ENCODE measurements at places on chromosomes 4 and X.

DNA sequence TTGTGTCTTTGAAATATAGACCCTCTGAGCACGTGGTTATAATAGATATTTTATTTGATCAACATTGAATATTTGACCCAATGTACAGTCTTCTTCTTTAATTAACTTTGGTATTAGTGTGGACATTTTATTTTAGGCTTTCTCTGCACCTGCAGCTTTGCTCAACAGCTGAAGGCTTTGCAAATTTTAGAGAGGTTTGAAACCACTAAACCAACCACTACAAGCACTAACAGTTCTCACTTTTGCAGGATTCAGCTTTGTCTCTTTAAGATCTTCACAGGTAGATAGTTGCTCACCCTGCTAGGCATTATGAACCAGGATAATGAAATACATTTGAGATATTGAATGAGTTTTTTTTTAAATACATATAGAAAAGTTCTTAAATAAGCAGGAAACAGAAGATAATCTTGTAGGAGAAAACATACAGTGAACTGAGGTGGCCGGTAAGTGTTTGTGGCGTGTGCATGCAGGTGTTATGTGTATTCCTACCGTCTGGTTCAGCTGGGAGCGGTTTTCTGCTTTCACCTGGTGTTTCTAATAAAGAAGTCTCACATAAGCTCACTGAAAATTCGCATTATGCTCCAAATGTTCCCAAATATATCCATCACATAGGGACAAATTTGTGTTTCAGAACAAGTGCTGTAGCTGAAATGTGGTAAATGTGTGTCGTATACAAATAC, 1508.3 kb upstream of the TENM3 start:
- DNase-seq = no peak

DNA sequence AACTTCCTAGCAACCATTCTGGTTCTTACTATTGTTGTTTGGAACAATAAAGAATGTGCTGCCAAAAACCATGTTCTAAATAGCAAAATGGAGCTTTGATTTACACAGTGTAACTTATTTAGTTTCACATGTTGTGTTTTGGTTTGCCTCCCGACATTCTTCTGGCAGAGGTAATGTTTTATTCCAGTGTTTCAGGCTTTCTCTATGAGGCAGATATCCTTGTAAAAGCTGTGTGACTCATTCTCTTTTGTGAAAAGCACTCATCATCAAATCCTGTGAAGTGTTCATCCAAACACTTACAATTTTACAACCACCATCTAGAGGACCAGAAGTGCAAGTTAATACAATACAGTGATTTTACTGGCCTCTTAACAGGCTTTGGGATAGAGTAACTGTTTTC, 219.0 kb upstream of the GIMD1 start:
- DNase-seq = no peak

DNA sequence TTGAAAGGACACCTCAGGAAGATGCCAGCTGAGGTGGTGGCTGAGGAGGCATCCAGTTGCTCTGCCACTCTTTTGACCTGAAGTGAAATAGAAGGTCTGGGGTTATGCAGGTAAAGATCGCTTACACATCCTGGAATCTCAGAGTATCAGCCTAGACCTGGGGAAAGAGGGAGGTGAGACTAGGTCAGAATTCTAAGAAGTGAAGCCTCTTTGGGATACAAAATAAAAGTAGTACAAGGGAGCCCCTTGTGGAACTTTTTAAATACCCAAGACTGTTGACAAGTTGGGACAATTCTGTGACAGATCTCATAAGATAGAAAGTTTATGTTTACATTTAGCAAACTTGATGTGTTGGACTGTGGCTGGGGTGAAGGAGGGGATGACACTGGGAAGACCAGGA, 263.1 kb downstream of the SPRY1 start:
- no peak for DNase-seq

GRCh38 chr4:48243887-48244286, 25.8 kb downstream of the TEC start:
- DNase-seq = no peak

GRCh38 chr4:111263836-111264235, 641.0 kb upstream of the PITX2 start:
- no peak for DNase-seq

DNA sequence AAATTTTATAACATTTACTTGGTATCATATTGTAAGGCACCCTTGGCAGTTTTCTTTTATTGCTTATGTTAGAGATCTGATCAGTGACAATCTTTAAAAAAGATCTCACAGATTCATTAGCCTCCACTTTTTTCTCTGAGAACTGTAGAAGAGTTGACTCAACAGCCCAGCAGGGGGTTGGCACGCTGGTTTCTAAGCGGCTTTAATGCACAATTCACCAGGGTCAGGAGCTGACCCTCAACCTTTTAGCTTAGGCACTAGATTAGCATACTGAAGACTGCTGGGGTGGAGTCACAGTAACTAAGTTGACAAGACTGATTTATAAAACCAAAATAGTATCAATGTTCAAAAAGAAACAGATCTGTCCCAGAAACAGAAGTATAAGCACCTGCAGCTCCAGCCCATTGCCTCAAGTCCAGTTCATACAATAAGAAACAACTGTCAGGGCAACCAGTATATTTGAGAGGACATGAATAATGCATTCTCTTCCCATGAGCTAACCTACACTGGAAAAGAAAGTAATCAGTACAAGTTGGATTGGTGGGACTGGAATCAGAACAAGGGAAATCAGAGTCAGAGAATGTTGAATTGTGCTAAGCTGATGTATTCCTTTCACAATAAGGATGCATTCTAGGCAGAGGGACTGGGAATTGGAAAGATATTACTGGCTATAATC, 77.6 kb downstream of the PDE5A start:
- no peak for DNase-seq

- DNase-seq = no peak
These were observed 755 bp downstream of the ANKRD17 start for GRCh38 chr4:73257651-73258435.

DNA sequence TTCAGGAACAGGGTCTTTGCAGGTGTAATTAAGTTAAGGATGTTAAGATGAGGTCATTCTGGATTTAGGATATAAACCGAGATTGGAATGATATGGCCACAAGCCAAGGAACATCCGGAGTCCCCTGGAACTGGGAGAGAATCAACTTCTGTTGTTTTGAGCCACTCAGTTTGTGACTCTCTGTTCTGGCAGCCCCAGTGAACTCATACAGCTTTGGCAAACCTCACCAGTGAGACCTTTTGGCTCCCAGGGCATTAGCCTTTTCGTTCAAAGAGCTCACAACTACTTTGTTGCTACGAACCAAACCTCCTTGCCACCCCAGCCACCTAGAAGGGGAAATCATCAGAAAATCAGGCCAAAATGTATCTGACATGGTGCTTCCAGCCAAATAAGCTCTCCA, 80.4 kb downstream of the MTMR1 start:
- DNase-seq = no peak

DNA sequence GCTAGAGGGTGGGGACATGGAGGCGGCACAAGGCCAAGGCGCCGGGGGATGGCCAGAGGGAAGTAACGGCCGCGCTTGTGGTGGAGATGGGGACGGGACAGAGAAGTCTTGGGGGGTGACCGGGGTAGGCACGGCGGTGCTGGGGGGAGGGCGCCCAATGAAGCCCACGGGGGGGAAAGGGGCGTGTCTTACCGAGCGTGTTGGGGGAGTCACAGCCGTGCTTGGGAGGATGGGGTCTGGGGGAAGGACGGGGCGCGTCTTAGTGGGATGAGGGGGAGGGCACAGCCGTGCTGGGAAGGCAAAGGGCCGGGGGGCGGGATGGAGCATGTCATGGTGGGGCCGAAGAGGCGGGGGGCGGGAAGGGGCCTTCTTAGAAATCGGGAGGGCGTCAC, 952 bp downstream of the ARSD start:
- peak; percentile 19 for DNase-seq

GRCh38 chrX:105017641-105018040, 202.9 kb downstream of the TEX13A start:
- no peak for DNase-seq

DNA sequence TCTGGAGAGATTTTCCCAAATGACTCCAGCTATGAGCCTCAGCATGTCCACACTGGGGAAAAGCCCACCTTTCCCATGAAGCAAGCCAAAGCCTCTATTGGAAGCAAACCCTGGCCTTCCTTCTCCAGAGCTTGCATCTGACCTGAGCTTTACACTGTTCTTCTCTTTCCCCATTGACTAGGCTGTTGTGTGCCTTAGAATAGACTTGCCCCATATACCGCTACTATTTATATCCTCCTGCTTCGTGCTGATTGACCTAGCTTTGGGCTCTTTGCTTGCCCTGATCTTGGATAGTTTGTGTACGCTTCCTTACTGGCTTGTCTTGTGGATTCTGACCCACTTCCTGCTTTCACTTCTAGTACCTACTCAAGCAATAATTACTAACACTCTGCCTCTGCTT, 30.9 kb downstream of the FAM9B start:
- DNase-seq = no peak

- no peak for DNase-seq
These were observed 163.2 kb downstream of the CFAP299 start for GRCh38 chr4:80498725-80499124.

DNA sequence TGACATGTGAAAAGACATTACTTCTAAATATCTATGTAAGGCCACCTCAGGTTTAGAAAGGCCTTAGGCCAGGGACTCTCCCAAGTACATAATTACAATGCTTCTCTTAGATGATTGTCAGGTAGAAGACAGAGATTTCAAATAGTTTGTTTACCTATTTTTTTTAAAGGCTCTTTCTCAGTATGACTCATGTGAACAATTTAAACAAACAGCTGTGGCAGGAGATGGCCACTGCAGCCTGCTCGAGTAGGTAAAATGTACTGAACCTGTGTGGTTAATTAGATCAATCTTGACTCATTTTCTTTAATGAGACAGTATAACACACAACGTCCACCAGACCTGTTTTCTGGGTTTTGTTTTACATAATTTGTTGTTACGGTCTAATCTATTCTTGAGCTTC, 50.2 kb downstream of the LEF1 start:
- DNase-seq = no peak

DNA sequence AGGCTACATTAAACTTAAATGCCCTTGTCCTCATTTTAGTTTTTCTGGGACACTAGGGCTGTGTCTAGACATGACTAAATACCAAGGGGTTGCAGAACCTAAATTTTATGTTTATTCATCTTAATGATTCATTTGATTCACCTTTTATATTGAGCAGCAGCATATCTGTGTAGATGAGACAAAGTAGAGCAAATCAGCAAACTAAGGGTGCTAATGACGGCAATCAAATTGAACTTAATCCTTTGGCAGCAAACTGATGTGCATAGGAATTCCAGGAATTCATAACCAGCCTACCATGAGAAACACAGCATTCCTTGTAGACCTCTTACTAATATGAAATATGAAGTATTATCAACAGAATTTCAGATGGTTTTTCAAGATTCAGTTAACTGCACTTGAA, 25.1 kb downstream of the EPHA5 start:
- DNase-seq = no peak

GRCh38 chr4:145414841-145415240, 66.8 kb upstream of the SMAD1 start:
- no peak for DNase-seq

DNA sequence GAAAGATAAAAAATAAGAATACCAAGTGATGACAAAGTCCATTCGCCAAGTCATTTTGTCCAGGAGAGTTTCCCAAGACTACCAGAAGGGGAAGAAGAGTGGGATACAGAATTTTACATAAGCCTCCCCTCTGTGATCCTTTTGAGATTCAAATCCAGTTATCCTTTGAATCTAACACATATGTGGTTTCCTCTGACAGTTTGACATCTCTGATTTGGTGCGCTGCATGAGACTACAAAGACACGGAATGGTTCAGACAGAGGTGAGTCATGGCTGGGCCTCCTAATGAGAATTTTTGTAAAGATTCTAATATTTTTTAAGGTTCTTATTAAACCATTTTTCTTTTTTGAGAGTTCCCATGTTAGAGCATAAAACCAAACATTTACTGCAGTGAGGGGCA, 38.3 kb downstream of the SLC10A6 start:
- no peak for DNase-seq

- no peak for DNase-seq
These were observed 280.6 kb upstream of the CLNK start for GRCh38 chr4:10965196-10965595.

- DNase-seq = no peak
These were observed 7.1 kb upstream of the CLNK start for GRCh38 chr4:10691651-10692050.

- DNase-seq = no peak
These were observed 170.9 kb downstream of the AFAP1 start for GRCh38 chr4:7768736-7769135.

DNA sequence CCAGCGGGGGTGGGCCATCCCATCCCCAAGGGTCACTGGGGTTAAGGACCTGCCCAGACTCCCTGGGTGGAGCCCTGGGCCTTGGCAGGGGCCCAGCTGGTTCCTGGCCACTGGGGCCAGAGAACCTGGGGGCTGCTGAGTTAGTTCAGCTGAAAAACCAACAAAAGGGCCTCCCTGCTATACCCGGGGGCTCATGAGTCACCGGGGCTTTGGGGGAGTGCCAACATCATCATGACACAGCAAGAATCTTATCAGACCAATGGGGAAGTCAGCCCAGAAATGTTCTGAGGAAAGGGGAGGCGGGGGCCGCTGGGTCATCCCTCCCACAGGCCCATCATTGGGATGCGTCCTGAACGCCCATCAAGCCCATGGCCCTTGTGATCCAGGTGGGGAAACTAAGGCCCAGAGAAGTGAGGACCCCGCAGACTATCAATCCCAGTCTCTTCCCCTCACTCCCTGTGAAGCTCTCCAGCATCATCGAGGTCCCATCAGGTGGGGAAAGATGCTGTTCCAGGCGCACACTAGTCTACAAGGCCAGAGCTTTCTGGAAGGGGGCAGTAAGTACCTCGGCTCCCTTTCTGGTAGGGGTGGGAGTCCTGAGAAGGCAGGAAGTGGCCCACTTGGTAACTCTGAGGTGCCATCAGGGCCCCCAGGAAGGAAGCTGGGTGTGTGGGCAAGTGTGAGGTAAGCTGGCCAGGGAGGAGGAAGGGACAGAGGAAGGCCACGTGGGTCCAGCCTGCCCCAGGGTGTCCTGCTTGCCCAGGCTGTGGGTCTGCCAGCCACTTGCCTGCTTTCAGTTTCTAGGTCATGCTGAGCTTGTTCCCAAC, 4.5 kb downstream of the G6PD start:
- DNase-seq = no peak

GRCh38 chr4:97720869-97721432, 422.3 kb downstream of the STPG2 start:
- no peak for DNase-seq

DNA sequence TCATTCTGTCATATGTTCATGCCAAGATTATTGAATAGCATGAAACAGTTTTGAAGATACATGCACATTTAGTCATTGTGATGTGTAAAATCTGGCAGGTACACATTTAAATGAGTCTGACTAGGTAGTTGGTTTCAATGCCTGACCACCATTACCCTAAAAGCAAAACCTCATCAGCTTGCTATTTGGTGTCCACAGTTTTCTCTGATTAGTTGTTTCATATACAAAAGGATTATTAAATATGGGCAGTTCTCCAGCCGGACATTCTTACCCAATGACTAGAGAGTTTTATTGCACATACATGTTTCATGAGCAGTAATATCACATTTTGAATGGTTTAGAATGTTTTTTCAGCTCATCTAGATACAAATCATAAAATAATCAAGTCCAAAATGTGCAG, 23.7 kb downstream of the DCHS2 start:
- no peak for DNase-seq
